ENCODE measurements at places on chromosomes 2 and 18.

DNA sequence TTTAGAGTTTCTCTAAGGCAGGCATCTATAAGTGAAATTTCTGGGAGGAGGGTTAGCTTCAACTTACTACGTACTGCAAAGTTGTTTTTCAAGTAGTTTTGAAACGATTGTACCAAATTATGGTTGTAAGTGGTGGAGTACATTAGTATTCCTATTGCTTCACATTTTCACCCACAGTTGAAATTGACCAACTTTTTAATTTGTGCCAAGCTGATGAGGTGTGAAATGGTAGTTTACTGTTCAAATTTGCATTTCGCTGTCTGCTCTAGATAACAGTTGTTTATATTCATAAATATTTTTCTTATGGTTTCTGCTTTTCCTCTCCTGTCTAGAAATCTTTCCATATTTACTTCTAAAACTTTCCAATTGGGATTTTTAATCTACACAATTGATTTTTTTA, 18.6 kb downstream of the NPC1 start:
- DNase-seq: no peak

DNA sequence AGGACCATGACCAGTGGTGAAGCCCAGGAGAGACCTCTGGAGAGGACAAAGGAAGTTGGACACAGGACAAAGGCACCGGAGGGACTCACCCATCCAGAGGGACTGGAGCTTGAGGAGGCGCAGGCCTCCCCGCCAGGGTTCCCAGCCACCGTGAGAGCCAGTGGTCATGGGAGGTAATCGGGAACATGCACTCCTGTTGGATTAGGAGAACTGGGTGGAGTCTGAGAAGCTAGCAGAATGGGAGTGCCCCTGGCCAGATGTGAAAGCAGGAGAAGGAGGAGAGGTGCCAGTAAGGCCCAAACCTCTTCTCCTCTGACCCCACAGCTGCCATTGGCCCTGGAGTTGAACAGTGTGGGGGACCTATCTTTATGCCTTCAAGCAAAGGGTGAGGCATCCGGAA, 20.3 kb downstream of the POU3F3 start:
- DNase-seq: no peak

DNA sequence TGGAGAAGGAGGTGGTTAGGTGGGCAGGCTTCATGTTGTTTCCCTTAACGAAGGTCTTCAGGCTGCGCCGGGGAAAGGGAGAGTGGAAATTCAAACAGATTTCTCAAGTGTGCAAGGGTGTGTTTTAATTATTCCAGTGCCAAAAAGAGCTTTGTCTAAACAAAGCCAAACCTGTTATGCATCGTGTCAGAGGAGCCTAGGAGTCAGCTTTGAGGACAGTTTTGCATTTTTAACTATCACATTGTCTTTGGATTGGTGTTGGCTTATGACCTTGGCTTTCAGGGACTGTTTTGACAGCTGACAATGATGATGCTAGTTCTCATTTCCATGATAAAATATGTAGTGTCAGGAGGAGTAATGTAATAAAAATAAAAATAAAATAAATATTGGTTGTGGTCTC, 144.8 kb downstream of the LDLRAD4 start:
- DNase-seq: no peak

- DNase-seq: no peak
These were observed 8.6 kb upstream of the ANO7 start for GRCh38 chr2:241179899-241180298.

DNA sequence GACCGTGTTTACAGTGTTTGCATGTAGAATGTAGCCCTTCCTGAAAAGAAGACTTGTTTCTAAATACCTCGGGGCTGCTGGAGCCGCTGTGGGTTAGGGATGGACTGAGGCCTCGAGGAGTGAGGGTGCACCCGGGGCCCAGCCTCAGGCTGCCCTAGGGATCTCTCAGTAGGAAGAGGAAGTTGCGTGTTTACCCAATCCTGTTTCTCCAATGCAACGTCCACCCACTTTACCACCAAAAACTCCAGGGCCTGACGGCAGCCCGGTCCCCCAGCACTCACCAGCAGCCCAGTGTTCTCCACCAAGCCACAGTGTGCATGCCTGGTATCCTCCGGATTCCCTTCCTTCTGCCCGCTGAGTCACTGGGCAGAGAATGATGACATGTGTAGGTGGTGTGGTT, 255.8 kb downstream of the GLI2 start:
- no peak for DNase-seq

DNA sequence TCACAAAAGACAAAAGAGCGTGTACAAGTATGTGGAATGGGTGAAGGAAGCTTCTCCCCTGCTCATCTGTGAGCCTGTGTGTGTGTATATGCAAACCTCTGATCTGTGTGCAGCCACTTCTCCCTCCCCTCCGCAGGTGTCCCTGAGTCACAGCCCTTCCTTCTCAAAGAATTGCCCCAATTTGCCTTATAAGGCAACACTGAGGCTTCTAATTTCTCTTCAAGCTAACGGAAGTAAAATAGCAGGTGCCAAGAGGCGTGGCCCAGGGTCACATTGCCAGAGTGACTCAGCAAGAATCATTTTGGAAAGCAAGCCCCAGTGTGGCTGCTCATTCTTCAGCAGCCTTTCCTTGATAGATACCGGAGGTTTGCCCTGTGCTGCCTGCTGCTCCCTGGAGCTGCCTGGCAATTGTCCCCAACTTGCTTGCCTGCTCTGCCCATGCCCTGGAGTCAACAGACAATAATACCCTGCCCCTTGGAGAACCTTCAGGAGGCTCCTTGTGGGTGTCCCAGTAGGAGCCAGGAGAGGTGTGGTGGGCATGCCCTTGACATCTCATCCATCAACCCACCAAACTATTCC, 37.3 kb upstream of the BMP10 start:
- no peak for DNase-seq

- no peak for DNase-seq
These were observed 103.5 kb downstream of the NOL4 start for GRCh38 chr18:34121200-34121721.

- DNase-seq: no peak
These were observed 670.0 kb upstream of the ACVR2A start for GRCh38 chr2:147174824-147175254.

DNA sequence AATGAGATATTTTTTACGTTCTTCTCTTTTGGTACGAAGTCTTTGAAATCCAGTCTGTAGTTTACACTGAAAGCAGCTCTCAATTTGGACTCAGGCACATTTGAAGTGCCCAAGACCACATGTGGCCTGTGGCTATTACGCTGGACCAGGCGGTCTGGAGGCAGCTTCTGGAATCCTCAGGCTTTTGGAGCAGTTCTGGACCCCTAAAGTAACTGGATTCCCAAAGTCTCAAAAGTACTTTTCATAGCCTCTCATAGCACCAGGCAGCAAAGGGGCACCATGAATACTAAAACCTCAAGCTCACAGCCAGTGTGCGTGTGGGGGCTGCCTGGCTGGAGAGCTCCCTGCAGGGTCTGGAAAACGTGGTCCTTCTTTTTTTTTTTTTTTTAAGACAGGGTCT, 119.0 kb downstream of the SMAD7 start:
- DNase-seq: no peak

DNA sequence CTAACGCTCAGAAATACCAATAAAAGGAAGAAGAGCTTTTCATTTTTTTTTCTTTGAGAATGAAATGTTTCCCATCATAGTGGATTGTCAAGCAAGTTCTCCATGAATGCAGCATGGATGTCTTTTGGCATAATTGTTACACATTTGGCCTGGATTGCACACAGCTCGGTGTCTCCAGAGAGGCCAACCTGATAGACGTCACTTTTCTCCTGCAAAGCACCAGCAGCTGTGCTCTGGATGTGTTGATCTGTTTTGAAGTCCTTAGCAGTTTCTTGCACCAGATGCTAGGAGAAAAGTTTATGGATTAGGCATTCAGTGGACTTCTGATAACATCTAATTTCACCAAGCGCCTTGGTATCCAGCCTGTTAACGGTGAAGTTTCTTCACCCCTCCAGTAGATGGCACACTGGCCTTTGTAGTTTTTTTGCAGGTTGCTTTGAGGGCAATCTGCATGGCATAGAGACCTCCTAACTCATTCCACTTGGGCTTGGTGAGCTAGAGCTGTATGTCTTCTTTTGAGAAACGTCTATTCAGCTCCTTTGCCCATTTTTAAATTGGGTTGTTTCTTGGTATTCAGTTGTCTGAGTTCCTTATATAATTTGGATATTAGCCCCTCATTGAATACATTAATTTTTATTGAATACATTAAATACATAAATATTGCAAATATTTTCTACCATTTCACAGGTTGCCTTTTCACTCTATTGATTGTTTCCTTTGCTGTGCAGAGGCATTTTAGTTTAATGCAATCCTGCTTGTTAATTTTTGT, 59.7 kb downstream of the PTH2R start:
- DNase-seq: no peak

GRCh38 chr2:23326330-23326729, 58.6 kb upstream of the KLHL29 start:
- DNase-seq: no peak

- no peak for DNase-seq
These were observed 59.0 kb upstream of the LDLRAD4 start for GRCh38 chr18:13159579-13159978.

- DNase-seq: no peak
These were observed 165.6 kb downstream of the SEPTIN10 start for GRCh38 chr2:109448207-109448606.

GRCh38 chr2:43980902-43981301, 14.9 kb downstream of the LRPPRC start:
- DNase-seq: no peak

GRCh38 chr2:210158236-210158635, 13.0 kb downstream of the KANSL1L start:
- no peak for DNase-seq

DNA sequence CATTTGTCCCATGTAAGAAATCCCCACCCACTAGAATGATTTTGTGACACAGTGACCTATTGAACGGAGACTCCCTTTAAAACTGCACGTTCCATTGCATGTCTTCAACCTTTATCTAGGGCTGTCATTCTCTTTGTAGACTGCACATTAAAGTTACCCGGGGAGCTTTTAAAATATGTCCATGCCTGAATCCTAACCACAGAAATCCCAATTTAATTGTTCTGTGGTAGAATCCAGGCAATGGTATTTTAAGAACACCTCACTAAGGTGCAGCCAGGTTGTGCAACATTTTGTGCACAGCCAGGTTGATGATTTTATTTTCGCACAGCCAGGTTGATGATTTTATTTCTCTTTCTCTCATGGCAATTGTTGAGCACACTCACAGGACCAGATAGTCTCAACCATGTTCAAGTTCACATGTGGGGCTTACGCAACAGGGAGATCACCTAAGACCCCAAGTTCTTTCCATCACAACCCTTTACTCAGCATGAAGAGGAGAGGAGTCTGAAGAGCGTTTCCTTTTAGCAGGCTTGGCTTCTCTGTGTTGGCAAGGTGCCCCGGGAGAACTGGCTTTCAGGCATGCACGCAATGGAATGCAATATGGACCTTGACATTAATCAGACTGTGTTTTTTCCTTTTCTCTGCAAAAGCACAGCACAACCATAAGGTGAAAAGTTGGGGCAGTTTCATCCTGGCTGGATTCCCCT, 467.3 kb upstream of the ETAA1 start:
- no peak for DNase-seq

- DNase-seq: no peak
These were observed 34.5 kb downstream of the STK39 start for GRCh38 chr2:168212866-168213265.

GRCh38 chr2:221568299-221568698, 3.8 kb downstream of the EPHA4 start:
- DNase-seq: no peak
